Activated T-cell treated with anti-CD3 and anti-CD28 coated beads for 4 hours (primary cell): ENCODE measurements at places on chromosomes 1 and 21.

DNA sequence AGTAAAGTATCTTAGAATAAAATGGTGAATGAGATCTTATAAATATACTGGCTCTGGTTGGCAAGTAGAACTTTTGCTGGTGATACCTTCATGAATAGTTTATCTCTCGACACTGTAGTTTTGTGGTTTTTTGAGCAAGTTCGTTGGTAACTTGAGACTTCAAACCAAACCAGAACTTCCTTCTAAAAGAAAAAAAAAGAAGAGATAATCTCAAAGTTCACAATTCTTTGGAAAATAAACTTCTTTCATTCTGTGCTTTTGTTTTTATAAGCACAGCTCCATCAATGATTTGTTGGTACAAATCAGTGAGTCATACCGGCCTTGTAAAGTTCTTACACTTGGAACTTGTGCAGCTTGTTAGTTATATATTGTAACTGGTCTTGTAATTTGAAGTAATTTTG, 2.3 kb downstream of the HIPK1 start:
- no peak for DNase-seq

DNA sequence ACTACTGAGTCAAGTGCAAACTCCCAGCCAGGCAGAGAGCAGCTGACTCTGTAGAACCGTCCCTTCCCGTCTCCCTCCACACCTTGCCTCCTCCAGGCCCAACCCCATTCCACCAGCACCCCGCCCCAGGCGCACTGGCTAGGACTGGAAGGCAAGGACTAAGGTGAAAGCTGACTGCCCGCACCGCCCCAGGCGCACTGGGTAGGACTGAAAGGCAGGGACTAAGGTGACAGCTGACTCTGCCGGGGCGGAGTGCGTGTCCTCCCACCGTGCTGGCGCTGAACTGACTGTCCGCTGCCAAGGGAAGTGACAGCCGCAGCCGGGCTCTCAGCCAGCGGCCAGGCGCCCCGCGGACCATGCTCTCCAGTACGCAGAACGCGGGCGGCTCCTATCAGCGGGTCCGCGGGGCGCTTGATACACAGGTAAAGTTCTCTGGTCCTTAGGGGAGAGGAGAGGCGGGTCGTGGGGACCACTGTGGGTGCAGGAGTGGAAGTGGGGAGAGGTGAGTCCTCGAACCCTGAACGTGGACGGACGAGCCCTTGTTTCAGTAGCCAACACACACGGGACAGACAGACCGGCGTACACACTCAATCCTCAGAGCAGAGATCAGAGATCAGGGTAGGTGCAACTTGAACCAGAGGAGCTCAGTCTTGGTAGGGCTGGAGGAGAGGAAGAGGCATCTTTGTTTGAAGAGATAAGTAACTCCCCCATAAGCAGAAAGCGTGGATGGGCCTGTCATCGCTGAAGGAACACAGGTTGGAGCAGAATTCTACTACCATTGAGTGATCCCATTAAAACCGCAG, 58.0 kb downstream of the RBM11 start:
- DNase-seq, result no peak

GRCh38 chr1:35288761-35289160, 20.3 kb downstream of the ZMYM4 start:
- no peak for DNase-seq

DNA sequence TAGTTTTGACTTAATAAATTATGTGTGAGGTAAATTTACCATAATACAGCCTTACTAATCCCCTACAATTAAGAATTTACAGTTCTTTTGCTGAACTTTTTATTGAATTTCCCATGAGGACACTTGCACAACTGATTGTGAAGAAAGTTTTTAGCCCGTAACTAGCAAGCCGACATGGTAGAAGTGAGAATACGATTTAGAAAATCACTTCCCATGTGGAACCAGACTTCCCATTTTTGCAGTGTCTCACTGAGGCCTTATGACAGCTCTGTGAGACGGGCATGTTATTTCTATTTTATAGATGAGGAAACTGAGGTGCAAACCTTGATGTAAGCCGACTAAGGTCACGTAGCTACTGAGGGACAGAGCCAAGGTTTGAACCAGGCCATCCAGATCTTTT, 32.5 kb upstream of the LMO4 start:
- DNase-seq, result no peak

GRCh38 chr1:101816262-101816661, 180.5 kb downstream of the OLFM3 start:
- DNase-seq, result no peak

- DNase-seq, result peak; percentile 97
Measured at GRCh38 chr1:154627257-154628120, 19.5 kb upstream of the ADAR start.

GRCh38 chr1:160629286-160630210, 17.3 kb downstream of the SLAMF1 start:
- DNase-seq, result peak; percentile 42

GRCh38 chr1:109466452-109467300, at the start of gene SYPL2:
SYPL2 (plus strand) TSS chr1:109466546; CDS start chr1:109466844, 298 bp downstream.
- DNase-seq, result no peak

- DNase-seq, result no peak
Measured at GRCh38 chr21:45262616-45263015, 25.1 kb downstream of the POFUT2 start.

GRCh38 chr1:85116856-85117255, 68.6 kb upstream of the MCOLN3 start:
- no peak for DNase-seq

DNA sequence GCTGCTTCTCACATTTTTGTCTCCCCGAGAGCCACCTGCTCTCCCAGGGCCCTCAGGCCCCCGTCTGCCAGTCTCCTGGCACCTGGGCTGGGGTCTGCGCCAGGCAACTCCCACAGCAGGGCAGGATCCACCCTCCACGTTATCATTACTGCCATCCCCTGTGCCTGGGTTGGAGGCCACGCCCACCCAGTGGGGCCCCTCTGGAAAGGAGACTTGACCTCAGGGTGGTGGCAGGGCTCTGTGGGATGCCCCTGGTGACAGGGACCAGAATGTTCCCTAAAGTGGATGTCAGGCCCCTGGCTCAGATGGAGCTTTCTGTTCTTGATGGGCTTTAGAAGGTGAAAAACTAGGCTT, 66.6 kb downstream of the SKI start:
- DNase-seq, result no peak

DNA sequence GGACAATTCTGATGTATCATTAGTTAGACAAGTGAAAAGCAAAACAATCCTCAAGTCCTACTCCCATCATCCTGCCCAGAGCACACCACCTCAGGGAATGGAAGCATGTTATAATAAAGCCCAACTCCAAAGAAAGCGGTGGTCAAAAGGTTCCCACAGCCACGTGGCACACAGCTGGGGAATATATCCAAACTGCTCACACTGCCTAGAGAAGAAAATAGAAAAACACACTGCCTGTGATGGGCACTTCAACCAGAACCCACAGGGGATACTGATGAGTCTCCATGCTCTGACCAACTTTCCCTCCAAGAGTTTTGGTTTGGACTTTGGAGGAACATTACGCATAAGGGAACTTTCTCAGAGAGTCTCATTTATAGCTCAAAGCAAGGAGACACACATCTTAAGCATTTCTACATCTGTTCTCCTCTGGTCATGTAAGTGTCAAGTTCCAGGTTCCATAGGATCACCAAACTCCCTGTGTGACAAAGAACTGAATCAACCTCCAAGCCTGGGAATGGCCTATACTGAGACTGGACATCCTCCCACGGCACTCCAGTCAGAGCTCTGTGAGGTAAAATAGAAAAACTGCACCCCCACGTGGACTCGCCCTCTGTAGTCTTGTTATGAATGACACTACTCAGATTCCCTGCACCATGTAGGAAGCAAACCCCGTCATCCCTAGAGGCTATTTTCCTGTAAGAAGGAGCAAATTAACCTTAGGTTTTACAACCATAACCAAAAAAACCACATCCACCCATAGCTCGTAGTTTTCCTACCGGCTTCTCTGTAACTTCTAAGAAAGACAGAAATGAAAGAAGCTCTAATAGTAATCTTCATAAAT, 12.2 kb downstream of the DSTYK start:
- DNase-seq, result no peak

- DNase-seq, result no peak
Measured at GRCh38 chr1:115425442-115425841, 87.4 kb upstream of the NGF start.

- DNase-seq, result no peak
Measured at GRCh38 chr1:208179961-208180409, 64.2 kb downstream of the PLXNA2 start.

DNA sequence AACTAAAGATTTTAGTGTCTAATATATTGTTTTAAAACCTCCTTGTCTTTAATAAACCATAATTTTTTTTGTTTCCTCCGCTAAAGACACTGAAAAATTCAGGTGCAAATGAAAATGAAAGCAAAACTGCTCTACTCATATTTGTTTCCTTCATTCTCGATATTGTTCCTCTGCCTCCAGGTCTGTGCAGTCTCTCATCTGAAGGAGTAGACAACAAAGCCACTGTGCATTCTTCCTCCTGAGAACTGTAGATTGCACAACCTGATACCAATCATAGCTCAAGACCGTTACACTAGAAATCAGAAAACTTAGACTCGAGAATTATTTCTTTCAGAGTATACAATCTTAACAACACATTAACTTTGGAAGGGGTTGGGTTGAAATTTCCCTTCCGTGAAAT, 373.1 kb upstream of the CXADR start:
- DNase-seq, result no peak

DNA sequence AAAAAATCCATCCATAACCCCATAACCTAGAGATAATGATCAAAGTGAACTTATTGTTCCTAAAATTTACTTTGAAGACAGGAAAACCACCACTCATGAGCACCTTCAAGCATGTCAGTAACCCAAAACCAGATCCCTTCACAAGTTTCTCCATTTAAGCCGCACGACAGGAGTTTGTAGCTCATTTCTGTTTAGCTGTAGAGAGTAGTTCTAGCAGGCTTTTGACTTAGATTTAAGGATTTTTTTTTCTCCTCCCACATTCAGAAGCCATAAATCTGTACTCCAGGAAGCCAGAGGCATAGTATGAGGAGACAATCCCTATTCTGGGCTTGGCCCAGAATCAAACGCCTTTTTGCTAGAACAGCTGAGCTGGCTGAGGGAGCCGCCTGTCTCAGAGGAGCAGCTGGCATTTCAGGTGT, 25.6 kb downstream of the TOMM20 start:
- DNase-seq, result no peak
